ENCODE measurements at places on chromosomes 4 and X.

DNA sequence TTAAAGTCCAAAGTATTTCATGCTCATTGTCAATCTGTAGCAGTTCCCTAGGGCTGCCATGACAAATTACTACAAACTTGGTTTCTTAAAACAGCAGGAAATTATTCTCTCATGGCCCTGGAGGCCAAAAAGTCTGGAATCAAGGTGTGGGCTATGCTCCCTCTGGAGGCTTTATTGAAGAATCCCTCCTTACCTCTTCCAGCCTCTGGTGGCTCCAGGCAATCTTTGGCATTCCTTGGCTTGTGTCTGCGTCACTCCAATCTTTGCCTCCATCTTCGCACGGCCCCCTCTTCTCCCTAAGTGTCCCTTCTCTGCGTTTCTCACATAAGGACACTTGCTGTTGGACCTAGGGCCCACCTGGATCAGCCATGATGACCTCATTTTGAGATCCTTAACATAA lies 170.4 kb downstream of the SMIM20 start:
- no peak for DNase-seq

- peak; percentile 2 for DNase-seq
Observed at GRCh38 chrX:15911734-15912550, 57.3 kb upstream of the AP1S2 start.

GRCh38 chrX:84187533-84188319 lies at the start of gene RPS6KA6:
Gene RPS6KA6 (minus strand): TSS chrX:84188199. CDS start chrX:84187899, 300 bp downstream.
- DNase-seq = peak; percentile 23

DNA sequence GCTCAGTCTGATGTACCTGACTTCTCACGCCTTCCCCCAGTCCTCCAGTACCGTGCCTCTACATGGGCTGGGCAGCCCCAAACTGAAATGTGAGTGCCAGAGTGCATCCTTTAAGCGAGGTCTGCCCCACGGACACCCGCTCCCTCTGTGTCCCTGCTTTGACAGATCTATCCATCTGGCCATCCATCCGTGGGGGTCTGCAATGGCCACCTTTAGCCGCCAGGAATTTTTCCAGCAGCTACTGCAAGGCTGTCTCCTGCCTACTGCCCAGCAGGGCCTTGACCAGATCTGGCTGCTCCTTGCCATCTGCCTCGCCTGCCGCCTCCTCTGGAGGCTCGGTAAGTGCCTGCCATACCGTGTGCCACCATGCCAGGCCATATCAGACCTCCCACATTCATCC lies 827 bp downstream of the PORCN start:
- DNase-seq = no peak

DNA sequence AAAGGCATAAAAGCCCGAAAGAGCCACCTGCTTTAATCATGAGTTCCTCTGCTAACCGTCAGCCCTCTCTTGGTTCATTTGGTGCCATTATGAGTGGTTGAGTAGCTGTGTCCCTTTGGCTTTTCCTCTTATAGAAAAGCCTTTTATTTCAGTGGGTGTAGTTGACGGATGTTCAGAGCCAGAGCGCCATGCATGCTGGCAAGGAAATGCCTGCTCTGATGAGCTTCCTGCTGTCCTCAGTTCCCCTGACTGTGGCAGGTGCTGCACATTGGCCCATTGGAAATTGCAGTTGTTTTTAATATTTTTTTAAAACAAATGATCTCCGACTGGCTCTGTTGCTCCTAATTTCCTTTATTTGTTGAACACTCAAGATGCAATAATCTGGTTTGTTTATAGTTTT lies 77.3 kb upstream of the LIMCH1 start:
- DNase-seq = no peak

GRCh38 chrX:49172280-49172780 lies 632 bp downstream of the PLP2 start:
- DNase-seq = peak; percentile 31

- no peak for DNase-seq
Observed at GRCh38 chrX:95290455-95290854, 1394.2 kb upstream of the DIAPH2 start.

DNA sequence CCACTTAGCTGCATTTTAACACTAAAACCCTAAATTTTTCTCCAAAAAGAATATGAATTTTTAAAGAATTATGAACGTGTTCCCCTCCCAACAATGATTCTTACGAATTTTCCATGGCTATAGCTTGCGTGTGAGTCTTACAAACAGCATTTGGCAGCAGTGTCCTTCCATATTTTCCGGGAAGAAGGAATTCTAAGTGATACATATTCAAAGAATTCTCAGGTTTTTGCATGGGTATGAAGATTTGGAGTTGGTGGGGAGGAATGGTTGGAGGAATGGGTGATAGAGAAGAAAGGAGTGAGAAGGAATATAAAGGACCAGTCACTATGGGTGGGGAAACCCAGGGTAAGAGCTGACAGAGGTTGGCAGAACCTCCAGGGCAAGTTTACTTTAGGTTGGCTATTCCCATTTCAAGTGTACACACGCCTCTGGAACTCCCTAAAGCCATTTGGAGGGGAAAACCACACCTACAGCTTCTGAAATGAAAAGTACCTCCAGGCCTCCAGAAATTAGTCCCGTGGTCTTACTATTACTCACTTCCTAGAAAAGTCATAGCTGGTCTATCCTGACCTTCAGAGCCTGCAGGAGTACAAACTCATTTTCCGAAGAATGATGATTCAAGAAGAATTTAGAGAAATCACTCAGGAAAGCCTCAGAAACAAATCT lies 420.8 kb upstream of the DIPK2B start:
- peak; percentile 86 for DNase-seq

DNA sequence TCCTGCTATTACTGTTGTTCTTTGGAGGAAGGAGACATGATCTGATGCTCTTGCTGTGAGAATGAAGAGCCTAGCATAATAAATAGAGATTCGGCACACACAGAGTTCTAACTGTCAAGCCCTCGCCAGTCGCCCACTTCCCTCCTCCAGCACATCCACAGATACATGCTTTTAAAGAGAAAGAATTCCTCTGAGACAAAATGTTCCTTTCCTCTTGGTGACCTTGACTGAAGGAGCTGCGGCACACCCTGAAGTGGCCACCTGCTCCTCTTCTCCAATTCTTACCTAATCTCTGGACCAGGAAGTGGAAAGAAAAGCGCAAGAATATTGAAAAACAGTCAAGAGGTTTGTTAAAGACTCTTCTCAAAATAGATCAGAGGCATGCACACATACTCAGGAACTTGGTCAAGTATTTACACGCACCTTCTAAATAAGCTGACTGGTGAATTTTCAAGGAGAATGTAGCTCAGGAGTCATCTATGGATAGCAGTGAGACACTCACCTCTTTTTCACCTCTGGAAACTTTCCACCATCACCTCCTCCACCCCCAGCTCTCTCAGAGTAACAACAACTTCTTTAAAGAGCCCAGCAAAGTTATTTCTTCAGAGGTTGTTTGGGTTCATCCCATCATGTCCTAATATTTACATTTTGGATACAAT lies 95.4 kb downstream of the PARM1 start:
- no peak for DNase-seq

DNA sequence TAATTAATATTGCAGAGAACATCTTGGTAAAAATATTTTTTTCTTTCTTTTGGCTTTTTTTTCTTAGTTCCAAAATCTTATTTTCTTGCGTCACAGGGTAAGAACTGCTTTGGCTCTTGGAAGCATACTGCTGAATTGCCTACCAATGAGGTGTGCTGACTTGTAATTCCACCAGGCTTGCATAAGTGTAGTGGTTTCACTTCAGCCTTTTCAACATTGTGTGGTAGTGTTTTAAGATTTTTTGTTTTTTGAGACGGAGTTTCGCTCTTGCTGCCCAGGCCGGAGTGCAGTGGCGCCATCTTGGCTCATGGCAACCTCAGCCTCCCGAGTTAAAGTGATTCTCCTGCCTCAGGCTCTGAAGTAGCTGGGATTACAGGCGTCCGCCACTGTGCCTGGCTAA lies 42.4 kb downstream of the N4BP2 start:
- DNase-seq = no peak

- peak; percentile 35 for DNase-seq
Observed at GRCh38 chr4:39037491-39037825, 5.2 kb upstream of the TMEM156 start.

GRCh38 chrX:12480956-12481355 lies 310.3 kb upstream of the PRPS2 start:
- DNase-seq = no peak

GRCh38 chr4:153850533-153851280 lies 61.8 kb upstream of the SFRP2 start:
- no peak for DNase-seq

- DNase-seq = no peak
Observed at GRCh38 chrX:120271218-120271617, 20.6 kb downstream of the ZBTB33 start.

- DNase-seq = no peak
Observed at GRCh38 chrX:32533848-32534247, 677.5 kb downstream of the DMD start.

DNA sequence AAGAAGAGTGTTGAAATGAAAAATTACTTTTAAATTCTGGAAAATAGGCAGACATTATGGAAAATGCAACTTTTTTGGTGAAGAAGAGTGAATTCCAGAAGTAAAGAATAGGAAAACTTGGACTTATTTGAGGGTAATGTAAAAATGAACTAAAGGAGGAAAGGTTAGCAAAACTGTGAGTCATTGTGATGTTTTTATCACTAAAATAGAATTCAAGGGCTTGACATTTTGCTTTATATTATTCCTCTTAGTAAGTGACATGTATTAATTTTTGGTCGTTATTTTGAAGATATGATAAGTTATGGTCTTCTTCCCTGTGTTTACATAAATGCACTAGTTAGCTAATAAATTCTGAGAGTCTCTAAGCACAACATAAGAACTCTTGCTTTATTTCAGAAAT lies 390.9 kb downstream of the FAT4 start:
- DNase-seq = no peak

DNA sequence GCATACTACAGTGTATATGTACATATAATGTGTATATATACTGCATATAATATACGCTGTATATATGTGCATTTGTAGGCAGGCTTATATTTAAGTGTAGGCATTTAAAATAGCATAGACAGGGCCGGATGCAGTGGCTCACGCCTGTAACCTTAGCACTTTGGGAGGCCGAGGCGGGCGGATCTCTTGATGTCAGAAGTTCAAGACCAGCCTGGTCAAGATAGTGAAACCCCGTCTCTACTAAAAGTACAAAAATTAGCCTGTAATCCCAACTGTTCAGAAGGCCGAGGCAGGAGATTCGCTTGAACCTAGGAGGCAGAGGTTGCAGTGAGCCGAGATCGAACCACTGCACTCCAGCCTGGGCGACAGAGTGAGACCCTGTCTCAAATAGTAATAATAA lies 78.4 kb downstream of the JAKMIP1 start:
- DNase-seq = no peak

- peak; percentile 8 for DNase-seq
Observed at GRCh38 chr4:183658362-183659028, 490 bp downstream of the RWDD4 start.

GRCh38 chrX:119688911-119689321 lies 4.1 kb downstream of the SEPTIN6 start:
- no peak for DNase-seq

- no peak for DNase-seq
Observed at GRCh38 chrX:109352066-109352588, 129.8 kb downstream of the GUCY2F start.

GRCh38 chr4:6087669-6088341 lies 69.6 kb upstream of the C4orf50 start:
- DNase-seq = peak; percentile 3

GRCh38 chr4:154692304-154692818 lies 51.4 kb upstream of the LRAT start:
- DNase-seq = no peak

DNA sequence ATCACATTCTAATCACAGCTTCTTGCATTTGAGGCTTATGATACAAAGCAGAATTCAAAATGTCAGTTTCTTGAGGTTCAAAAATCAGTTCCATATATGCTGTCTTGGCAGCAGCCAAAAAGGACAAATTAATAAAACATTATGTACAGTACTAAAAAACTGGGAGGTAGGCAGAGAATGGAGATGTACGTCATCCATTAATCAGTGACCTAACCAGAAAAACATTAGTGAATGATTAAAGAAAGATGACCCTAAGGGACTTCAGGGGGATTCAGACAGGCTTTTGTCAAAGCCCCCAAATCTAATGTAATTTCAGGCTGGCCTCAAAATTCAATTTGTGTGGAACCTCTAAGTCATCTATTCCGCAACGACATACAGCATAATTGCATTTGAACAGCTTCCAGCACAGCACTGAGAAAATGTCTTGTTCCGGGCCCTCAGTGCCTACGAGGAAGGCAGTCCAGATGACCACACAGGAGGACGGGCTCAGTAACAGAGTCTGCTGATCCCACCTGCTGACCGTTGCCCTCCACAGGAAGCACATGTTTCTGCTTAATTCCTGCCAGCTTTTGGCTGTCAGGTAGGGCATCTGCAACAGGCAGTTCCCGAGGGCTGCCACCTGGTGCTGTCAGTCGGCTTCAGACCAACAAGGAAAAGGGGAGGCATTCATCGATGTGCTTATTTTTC lies 83.8 kb upstream of the HHIP start:
- peak; percentile 5 for DNase-seq

- no peak for DNase-seq
Observed at GRCh38 chr4:61911313-61911756, 711.2 kb downstream of the ADGRL3 start.

- DNase-seq = no peak
Observed at GRCh38 chr4:87225936-87226335, 5.5 kb upstream of the KLHL8 start.

- DNase-seq = no peak
Observed at GRCh38 chrX:57528670-57529255, 63.0 kb upstream of the ZXDB start.

DNA sequence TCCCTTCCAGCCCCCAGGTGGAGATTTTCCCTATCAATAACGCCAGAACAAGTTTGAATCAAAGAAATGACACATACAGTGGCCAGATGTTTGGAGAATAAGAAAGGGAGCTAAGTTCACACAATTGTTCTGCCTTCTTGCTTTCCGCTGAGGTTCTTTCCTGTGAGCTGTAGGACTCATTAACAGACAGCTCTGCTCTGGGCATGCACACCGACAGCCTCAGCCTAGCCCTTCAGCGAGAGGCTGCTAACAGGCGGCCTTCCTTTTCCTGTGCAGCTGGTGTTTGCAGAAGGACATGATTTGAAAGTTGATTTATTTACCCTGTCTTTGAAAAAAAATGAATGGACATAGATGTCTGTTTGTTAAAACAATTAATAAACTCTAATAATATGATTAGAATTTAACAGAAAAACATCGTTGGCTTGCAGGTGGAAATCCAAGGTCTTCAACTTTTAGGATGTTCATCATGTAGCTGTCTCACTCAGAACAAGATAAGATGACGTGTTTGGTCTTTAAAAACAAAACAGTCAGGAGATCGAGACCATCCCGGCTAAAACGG lies 183.3 kb downstream of the KDR start:
- peak; percentile 17 for DNase-seq
